ENCODE measurements at places on chromosomes 2 and 18. TPM values are rescaled to one million over a fixed set of nuclear protein-coding genes. Genes with fewer than 3 reads are reported as not detected.
A peak's percentile ranks its signal among the peaks of the same experiment; 100 is the strongest.

- H3K4me1 ChIP-seq: peaks cover 6% of the 10 kb centered on the region
- no peaks in the 10 kb centered on the region for H3K27me3 ChIP-seq
- H3K36me3 ChIP-seq: no peaks in the 10 kb centered on the region
- DNase-seq: no peak
- peak overlapping the region; percentile 84 for H3K27ac ChIP-seq
These were observed 646 bp downstream of the ALS2 start for GRCh38 chr2:201779901-201780673.

- H3K4me3 ChIP-seq: peak overlapping the region; percentile 90
- H3K36me3 ChIP-seq: no peaks in the 10 kb centered on the region
- H3K27ac ChIP-seq: peak overlapping the region; percentile 95
These were observed 782 bp downstream of the FAM228B start for GRCh38 chr2:24123922-24124580.

DNA sequence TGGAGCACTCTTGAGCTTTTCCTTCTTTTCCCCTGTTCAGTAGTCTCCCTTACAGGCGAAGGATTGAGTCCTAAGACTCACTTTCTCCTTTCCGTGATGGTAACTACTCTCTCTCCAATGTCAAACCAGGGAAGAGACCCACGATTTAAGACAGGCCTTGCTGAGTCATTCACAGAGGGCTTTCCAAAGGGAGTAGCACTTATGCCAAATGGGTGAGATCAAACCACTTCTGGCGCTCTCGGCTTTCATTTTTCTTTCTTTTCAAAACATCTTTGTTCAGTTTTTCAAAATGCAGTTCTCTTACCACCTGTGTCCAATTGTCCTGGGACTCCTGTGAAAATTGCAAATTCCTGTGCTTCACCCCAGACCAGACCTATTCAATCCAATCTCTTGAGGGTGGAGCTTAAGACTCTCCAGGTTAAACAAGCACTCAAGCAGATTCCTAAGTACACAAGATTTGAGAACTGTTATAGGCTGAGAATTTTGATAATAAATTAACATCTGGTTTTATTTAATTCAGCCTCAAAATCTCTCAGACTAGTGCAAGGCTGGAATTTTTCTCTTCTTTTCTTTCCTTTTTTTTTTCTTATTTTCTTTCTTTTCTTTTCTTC is 14.4 kb upstream of the MRPL19 start:
- H3K4me3 ChIP-seq: no peak overlapping the region
- H3K27ac ChIP-seq: no peak overlapping the region
- H3K27me3 ChIP-seq: no peaks in the 10 kb centered on the region
- H3K36me3 ChIP-seq: no peaks in the 10 kb centered on the region
- H3K4me1 ChIP-seq: no peaks in the 10 kb centered on the region

- no peak overlapping the region for H3K27ac ChIP-seq
- H3K4me3 ChIP-seq: no peak overlapping the region
- no peak for DNase-seq
- H3K27me3 ChIP-seq: no peaks in the 10 kb centered on the region
These were observed 46.0 kb downstream of the ARHGEF33 start for GRCh38 chr2:38935568-38936172.

GRCh38 chr18:21090680-21091079 is 20.9 kb downstream of the ROCK1 start:
- no peaks in the 10 kb centered on the region for H3K36me3 ChIP-seq
- no peaks in the 10 kb centered on the region for H3K4me1 ChIP-seq

GRCh38 chr2:46462936-46463335 is 16.4 kb upstream of the TMEM247 start:
- H3K4me3 ChIP-seq: no peak overlapping the region
- H3K27me3 ChIP-seq: no peaks in the 10 kb centered on the region
- no peaks in the 10 kb centered on the region for H3K36me3 ChIP-seq
- no peak overlapping the region for H3K27ac ChIP-seq

DNA sequence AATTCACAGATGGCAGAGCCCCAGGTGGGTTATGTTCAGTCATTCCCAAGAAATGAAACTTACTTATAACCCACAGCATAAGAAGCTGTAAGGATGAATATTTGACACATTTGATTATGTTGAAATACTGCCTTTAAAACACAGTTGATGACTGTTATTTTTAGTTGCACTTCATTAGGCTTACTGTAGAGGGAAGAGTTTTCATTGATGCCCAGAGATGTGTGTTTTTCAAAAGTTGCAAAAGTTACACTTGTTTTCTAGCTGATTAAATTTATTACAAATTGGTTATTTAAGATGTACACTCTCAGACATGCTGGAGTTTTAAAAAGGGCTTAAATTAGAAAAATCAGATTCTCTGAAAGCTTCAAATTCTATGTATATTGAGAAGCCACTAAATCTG is 506.1 kb downstream of the PARD3B start:
- DNase-seq: no peak
- H3K36me3 ChIP-seq: no peaks in the 10 kb centered on the region
- H3K27me3 ChIP-seq: no peaks in the 10 kb centered on the region
- no peaks in the 10 kb centered on the region for H3K4me1 ChIP-seq
- H3K27ac ChIP-seq: no peak overlapping the region

DNA sequence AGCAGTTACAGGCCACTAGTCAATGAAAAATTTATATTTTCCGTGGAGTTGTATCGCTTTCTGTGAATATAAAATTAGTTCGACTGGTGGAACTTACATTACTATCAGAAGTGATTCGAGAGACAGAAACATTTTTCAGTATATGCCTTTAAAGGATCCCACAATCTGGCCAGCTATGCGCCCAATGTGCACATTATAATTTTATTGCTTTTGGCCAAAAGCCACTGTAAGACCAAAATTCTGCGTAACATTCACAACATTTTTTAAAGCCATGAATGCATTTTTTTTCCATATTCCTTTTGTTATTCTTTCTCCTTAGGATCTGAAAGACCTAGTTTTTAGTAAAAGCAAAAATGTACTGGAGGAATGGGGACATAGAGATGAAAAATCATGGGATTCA is 131.0 kb upstream of the CHAC2 start:
- H3K4me3 ChIP-seq: no peak overlapping the region
- no peaks in the 10 kb centered on the region for H3K4me1 ChIP-seq
- H3K36me3 ChIP-seq: no peaks in the 10 kb centered on the region
- DNase-seq: no peak

Gene PSTPIP2
- 12.7 TPM for total RNA-seq

Gene COL3A1
- 67.2 TPM for total RNA-seq

GRCh38 chr18:62027914-62028520 is 135.2 kb upstream of the RNF152 start:
- H3K27ac ChIP-seq: no peak overlapping the region
- no peak overlapping the region for H3K4me3 ChIP-seq

Gene ALPP
- total RNA-seq: not detected

DNA sequence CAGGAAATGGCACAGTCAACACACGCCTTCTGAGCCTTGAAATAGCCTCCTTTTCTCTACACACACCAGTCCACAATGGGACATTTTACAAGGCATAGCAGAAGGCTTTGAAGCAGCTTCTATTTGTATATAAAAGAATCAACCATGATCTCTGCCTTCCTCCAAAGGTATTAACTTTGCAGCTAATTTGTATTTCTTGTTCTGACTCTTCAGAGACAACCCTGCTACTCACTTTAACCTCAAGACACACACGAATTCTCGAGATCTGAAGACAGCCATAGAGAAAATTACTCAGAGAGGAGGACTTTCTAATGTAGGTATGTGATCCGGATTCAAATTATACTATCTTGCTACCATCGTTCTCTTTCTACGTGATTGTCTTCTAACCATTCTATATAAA is 104.6 kb downstream of the VIT start:
- H3K27me3 ChIP-seq: no peaks in the 10 kb centered on the region
- DNase-seq: no peak
- no peak overlapping the region for H3K4me3 ChIP-seq
- H3K27ac ChIP-seq: no peak overlapping the region

DNA sequence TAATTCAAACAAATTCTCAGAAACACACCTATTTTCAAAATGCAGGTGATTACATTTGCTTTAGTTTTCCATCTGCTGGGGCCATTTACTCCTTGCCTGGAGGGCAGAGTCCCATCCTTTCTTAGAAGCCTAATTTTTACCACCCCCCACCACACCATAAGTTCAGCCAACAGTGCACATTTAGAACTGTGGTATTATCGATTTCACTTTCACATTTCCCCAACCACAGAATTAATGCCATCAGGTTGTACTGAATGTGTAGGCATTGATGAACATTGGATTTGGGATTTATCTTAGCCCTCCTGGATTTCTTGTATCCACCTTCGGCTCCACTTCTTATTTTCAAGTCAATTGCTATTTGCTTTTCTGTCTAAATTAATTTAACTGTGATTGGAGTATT is 4.5 kb downstream of the SCYGR3 start:
- H3K36me3 ChIP-seq: no peaks in the 10 kb centered on the region
- H3K4me1 ChIP-seq: no peaks in the 10 kb centered on the region
- H3K4me3 ChIP-seq: no peak overlapping the region
- no peaks in the 10 kb centered on the region for H3K27me3 ChIP-seq

Gene PDE1A
- 4.1 TPM for total RNA-seq

DNA sequence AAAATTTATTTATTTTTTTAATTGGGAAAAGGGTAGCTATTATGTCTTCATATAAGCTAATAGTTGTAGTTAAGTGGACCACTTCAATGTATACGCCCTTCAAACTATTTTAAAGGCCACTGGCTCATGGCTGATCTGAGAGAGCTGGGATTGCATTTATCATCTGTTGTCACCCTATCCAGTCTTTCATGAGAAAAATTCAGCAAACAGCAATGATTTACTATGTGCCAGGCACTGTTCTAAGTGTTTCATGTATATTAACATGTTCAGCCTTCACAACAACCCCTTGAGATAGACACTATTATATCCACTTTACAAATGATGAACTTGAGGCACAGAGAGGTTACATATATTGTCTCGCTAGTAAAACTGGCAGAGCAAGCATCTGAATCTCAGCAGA is 66.1 kb upstream of the ZNF397 start:
- DNase-seq: no peak
- no peak overlapping the region for H3K27ac ChIP-seq
- no peaks in the 10 kb centered on the region for H3K4me1 ChIP-seq
- no peak overlapping the region for H3K4me3 ChIP-seq
- H3K27me3 ChIP-seq: no peaks in the 10 kb centered on the region
- no peaks in the 10 kb centered on the region for H3K36me3 ChIP-seq

DNA sequence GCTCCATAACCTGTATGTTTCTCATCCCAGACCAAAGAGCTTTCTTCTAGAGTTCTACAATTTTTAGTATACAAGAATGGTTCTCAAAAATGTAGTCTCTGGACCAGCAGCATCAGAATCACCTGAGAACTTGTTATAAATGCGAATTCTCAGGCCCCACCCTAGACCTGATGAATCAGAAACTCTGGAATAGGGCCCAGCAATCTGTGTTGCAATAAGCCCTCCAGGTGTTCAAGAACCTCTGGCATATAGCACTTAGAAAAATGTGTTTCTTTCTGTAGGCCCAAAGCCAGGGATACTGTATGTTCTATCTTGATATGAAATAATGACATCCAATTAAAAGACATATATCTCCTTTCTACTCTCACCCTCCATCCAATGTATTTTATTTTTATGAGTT is 10.4 kb downstream of the PAIP2B start:
- peak overlapping the region; percentile 88 for H3K27ac ChIP-seq
- H3K27me3 ChIP-seq: no peaks in the 10 kb centered on the region
- no peaks in the 10 kb centered on the region for H3K4me1 ChIP-seq
- H3K36me3 ChIP-seq: no peaks in the 10 kb centered on the region
- DNase-seq: no peak
- H3K4me3 ChIP-seq: no peak overlapping the region

- H3K36me3 ChIP-seq: no peaks in the 10 kb centered on the region
- no peaks in the 10 kb centered on the region for H3K27me3 ChIP-seq
- H3K27ac ChIP-seq: no peak overlapping the region
These were observed 75.5 kb upstream of the GLI2 start for GRCh38 chr2:120660056-120660694.

DNA sequence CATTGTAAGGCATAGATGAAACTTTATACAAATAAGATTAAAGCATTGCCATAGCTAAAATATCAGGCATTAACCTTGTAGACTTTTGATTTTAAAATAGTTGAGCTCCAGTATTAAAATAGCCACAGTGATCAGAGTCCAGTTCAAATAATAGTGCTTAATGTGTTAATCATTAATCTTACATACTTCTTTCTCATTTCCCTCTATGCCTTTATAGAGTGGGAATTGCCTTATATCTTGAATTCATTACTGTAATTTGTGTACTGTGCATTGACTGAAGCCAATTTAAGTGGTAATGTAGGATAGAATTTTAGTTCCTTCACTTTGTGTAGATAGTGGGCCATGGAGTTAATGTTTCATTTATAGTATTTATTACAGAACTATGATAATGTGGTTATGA is 549.2 kb upstream of the VWC2L start:
- no peaks in the 10 kb centered on the region for H3K4me1 ChIP-seq
- H3K27ac ChIP-seq: no peak overlapping the region
- no peaks in the 10 kb centered on the region for H3K36me3 ChIP-seq

DNA sequence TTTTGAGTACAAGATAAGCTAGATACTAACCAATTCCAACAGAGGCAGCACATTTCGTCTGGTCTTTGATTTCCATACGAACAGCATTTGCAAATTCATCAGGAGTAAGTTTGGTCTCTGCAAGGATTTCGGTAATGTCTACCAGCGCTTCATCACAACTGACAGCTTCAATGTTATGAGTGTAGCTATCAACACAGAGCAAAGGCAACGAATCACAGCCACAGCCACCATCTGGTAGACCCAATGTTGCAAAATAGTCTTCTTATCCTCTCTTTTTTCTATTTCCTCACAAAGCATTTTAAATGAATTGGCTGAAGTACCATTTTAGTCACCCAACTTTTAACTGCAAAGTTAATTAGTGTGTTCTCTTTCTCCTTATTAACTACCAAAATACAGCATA is 68.3 kb downstream of the REV1 start:
- no peak for DNase-seq
- no peaks in the 10 kb centered on the region for H3K4me1 ChIP-seq
- H3K27ac ChIP-seq: no peak overlapping the region
- no peak overlapping the region for H3K4me3 ChIP-seq
- H3K27me3 ChIP-seq: no peaks in the 10 kb centered on the region

- no peaks in the 10 kb centered on the region for H3K4me1 ChIP-seq
- H3K27ac ChIP-seq: no peak overlapping the region
- no peak overlapping the region for H3K4me3 ChIP-seq
- no peaks in the 10 kb centered on the region for H3K27me3 ChIP-seq
- no peaks in the 10 kb centered on the region for H3K36me3 ChIP-seq
- DNase-seq: no peak
These were observed 117.3 kb upstream of the EFEMP1 start for GRCh38 chr2:56040834-56041233.

DNA sequence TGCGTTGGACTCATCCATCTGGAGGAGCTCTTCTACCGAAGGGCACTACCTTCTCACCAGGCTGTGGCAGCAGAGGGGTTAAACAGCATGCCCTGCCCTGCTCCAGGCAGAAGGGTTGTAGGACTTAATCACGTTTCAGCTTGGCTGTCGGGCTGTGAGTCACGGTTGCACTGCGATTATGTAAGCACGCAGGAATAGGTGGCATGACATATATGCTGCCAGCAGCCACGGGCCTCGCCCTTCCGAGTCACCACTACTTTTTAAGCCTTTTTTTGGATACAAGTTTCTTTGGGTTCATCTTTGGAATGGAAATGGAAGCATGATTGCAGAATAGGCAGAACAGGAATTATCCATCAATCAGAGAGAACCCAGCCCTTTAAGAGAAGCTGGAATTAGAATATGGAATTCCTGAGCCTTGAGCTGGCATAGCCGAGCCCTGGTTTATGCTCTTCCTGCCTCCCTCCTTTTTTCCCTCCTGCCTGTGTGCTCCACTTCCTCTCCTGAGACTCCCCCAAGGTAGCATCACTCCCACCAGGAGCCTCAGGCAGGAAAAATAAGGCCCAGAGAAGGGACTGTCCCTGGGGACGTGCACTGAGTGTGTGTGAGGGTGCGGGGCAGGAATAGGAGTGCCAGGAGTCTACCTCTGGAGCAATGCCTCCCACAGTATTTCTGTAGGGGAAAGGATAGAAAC is 86.8 kb downstream of the SEMA4F start:
- H3K27ac ChIP-seq: peak overlapping the region; percentile 89
- no peaks in the 10 kb centered on the region for H3K36me3 ChIP-seq
- no peaks in the 10 kb centered on the region for H3K27me3 ChIP-seq
- H3K4me1 ChIP-seq: peaks cover 61% of the 10 kb centered on the region
- DNase-seq: peak; percentile 6
- H3K4me3 ChIP-seq: no peak overlapping the region

Measured in esophagus squamous epithelium (tissue), 5 donors.